ENCODE measurements at places on chromosomes 7 and 10.

DNA sequence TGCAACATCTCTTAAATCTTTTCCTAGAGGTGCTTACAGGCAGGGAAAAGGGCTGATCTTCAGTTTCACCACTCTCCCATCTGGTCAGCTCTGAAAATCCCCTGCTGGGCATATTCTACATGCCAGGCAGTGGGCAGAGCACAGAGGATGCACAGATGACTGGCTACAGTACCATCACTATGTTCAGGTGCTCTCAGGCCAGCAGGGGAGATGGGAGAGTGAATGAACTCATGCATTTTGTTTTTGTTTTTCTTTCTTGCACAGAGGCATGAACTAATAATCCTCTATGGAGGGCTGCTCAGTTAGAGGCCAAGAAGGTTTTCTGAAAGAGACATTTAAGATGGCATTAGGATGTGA lies 19.3 kb downstream of the ELMO1 start:
- DNase-seq: no peak

GRCh38 chr7:44883961-44884620 lies 1.2 kb downstream of the PURB start:
- DNase-seq: no peak

- no peak for DNase-seq
Measured at GRCh38 chr10:69955211-69955805, 97.3 kb upstream of the MACROH2A2 start.

GRCh38 chr7:143878884-143879283 lies 23.1 kb downstream of the TCAF1 start:
- no peak for DNase-seq

- DNase-seq: no peak
Measured at GRCh38 chr7:41103331-41103730, 599.6 kb downstream of the INHBA start.

GRCh38 chr7:129588268-129588667 lies 23.3 kb upstream of the NRF1 start:
- no peak for DNase-seq

All from activated CD4-positive, alpha-beta T cell treated with anti-CD3 and anti-CD28 coated beads, Interleukin-10, Interleukin-2, amounts not matched to agents 100 ng/mL and 50 ng/mL, durations not matched to agents 16 hours and 8 hours (primary cell).